Hippocampal formation (tissue), 2 donors: ENCODE measurements at places on chromosomes 1 and 21.
A peak's percentile ranks its signal among the peaks of the same experiment; 100 is the strongest.

GRCh38 chr1:73868810-73869336 is 329.1 kb downstream of the LRRIQ3 start:
- DNase-seq, result no peak

DNA sequence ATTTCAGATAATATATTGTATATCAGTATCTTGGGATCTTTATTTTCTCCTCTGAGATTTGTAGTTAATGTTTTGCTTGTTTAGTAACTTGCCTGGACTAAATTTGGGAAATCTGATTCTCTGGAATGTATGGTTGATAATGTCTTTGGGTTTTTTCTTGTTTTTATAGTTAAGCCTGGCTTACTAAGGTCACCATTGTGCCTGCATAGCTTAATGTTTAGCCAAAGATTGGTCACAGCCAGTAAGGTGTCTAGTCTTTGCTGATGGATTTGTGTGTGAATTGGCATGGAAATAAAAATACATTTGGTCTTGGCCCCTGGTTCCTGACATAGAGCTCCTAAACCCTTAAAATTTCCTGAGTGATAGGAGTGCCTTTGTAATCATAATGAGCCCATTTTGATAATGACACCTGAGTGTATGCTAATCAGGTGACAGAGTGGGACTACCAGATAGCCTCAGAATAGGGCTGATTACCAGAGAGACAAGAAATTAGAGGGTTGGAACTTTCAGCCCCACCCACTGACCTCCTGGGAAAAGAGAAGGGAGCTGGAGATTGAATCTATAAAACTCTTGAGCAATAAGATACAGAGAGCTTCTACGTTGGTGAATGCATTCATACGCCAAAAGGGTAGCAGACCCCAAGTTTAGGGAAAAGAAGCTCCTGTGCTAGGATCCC is 47.9 kb upstream of the NUF2 start:
- no peak for DNase-seq

- DNase-seq, result no peak
These were observed 249.3 kb upstream of the DUSP10 start for GRCh38 chr1:221991221-221991620.

- no peak for DNase-seq
These were observed 3.4 kb upstream of the PCSK9 start for GRCh38 chr1:55035904-55036303.

- no peak for DNase-seq
These were observed 24.4 kb downstream of the EFCAB7 start for GRCh38 chr1:63547621-63548294.

DNA sequence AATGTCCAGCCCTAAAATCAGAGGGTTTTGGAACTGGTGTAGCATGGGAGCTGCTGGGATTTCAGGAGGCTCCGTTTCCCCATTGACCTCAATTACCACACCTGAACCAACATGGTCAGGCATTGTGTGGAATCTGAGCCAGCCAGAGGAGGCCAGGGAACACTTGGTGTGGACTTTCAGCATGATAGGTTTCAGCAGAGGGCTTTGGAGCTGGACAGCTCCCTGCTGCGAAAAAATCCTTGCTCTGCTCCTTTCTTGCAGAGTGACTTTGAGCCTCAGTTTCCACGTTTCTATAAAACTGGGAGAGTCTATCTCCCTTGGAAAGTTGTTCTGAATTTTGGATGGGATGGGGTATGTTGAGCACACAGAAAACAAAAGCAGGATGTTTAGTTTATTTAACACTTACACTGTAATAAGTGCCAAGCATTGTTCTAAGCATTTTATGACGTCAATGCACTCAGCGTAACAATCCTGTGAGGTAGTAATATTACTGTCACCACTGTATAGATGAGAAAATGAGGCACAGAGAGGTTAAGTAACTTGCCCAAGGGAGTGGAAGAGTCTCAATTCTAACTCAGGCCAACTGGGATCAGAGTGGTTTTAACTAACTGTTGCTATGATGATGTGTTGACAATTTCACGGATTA is 168.0 kb downstream of the GRIK3 start:
- DNase-seq, result no peak

DNA sequence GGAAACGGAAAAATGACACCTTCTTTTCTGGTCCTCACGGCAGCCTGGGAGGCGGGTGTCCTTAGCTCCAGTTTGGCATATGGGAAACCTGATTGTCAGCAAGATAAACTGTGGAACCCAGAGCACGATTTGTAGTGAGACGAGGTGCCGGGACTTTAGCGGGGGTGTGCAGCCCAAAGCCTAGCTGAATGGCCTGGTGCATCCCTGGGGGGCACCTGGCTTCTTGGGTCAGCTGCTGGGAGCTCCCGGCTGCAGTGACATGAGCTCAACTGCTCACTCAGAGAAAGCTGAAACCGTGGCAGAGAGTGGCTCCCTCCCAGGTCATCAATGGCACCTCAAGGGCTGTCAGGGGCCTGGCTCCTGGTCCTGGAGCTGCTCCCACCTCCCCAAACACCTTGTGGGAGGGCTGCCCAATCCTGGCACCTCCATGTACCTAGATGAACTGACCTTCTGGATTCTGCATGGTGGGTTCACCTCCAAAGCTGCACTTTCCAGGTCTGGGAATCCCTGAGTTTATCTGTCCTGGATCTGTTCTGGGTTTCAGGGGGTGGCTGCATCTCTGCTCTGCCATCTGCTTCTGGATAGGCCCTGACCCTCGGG is 260.5 kb downstream of the MATN1 start:
- no peak for DNase-seq

- no peak for DNase-seq
These were observed 549.2 kb upstream of the BRINP3 start for GRCh38 chr1:191026828-191027227.

DNA sequence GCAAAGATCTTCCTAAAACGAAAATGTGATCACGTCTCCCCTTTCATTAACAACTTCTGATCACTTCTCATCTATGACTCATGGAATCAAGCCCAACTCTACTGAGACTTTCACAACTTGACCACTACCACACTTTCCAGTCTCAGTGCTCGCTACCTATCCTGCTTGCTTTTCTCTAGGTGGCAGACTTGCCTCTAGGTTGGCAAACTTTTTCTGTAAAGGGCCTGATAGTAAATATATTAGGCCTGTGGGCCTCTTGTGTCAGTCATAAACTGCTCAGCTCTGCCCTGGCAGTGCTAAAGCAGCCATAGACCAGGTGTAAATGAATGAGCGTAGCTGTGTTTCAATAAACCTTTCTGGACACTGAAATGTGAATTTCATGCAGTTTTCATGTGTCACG is 21.5 kb upstream of the HMGB4 start:
- DNase-seq, result no peak

GRCh38 chr1:232239998-232240397 is 389.9 kb downstream of the SIPA1L2 start:
- DNase-seq, result no peak

DNA sequence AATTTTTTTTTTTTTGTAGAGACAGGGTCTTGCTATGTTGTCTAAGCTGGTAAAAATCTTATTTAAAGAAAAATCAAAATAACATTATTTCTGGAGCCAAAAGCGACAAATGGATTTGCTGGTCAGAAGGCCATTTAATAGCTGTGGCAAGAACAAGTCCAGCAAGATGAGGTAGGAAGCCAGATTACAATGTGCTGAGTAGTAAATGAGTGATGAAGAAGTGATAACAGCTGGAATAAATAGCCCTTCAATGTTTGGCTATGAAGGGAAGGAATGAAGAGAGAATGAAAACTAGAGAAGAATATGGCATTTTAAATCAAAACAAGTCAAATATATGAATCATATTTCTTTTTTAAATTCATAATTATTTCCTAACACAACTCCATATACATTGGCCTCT is 34.5 kb downstream of the SYDE2 start:
- DNase-seq, result no peak

GRCh38 chr1:94925004-94925403 is 1.9 kb downstream of the CNN3 start:
- no peak for DNase-seq

DNA sequence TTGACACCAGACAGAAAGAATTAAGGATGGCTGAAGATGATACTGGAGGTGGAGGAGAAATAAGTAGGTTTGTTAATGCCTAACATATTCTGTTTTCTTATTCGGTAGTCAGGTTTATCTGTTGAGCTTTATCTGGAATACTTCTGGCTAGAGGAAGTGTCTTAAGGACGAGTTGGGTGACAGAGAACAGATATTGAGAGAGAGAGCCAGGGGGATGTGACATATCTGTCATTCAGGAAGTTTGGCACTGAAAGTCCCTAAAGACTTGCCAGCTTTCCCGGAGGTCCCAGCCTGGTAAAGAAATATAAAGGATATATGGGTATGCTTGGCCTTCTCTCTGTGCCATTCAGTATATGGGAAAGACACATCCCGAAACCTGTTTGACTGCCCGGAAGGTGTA is 280.6 kb downstream of the ZP4 start:
- DNase-seq, result no peak

- no peak for DNase-seq
These were observed 122.0 kb downstream of the CLIC6 start for GRCh38 chr21:34790834-34791233.

DNA sequence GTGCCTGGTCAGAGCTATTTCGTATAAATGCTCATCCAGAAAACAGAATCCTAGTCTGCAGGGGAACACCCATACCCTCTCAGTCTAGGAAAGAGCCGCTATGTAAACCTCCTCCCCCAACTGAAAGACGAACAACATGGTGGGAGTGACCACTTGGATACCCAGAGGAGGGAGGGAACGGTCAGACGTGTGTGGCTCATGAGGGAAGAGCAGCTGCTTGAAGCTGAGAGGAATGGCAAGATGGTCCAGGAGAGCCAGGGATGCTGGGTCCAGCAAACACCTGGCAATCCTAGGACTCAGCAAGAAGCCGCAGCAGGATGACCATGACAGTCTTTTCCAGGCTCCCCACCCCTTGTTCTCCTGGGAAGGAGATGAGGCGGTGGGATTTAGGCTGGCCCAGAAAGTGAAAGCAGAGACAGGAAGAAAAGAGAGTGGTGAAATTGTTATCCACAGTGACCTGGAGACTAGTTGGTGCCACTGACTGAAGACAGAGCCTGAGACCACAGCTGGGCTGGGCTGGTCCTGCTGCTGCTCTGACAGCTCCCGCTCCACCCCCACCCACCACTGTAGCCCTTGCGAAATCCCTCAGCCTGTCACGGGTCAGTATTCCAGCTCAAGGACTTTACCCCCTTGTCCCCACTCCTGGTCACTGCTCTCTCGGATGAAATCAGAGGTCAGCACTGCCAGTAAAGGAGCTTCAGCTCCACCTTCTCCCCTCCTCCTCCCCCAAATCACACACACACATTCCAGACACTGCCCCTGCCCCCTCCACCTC is 3.6 kb downstream of the CERS2 start:
- peak; percentile 9 for DNase-seq

DNA sequence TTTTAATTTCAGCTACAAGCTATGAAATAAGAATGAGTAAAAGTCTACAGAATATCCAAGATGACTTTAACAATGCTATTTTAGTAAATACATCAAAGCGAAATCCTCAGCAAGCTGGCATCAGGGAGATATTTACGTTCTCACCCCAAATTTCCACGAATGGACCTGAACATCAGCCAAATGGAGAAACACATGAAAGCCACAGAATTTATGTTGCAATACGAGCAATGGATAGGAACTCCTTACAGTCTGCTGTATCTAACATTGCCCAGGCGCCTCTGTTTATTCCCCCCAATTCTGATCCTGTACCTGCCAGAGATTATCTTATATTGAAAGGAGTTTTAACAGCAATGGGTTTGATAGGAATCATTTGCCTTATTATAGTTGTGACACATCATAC is 13.7 kb upstream of the CLCA1 start:
- no peak for DNase-seq

DNA sequence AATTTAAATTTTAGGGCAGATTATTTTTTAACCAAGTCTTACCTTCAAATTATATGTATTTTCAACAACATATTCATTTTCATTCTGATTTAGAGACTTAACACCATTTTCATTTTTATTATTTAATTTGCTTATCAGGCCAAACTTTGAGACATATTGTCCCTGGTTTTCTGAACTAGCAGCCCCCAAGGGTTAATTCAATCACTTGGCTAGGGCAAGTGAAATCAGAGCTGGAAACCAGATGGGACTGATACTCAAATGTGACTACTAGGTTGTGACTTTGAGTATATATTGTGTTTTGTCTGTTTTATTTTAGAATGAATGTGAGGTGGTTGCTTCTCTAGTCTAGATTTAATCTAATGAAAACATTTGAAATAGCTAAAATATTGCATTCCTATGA is 198.9 kb upstream of the PTGFR start:
- no peak for DNase-seq

- DNase-seq, result no peak
These were observed 28.1 kb downstream of the PDE9A start for GRCh38 chr21:42681296-42682206.

DNA sequence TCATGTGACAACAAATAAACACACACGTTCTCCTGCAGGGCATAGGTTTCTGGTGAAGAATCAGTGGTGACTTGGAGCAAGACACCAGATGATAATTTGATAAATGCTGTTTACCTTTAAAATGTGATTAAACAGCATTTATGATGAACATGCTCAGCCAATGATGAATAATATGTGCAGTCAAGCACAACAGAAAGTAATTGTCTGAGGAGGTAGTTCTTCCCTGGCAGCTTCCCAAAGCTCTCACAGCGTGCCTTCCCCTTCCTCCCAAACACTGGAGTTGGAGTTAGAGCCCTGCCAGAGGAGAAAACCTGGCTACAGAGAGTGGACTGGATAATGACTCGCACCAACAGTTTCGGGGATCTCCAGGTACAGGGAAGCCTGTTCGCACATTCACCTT is 463.5 kb downstream of the SMYD3 start:
- no peak for DNase-seq

DNA sequence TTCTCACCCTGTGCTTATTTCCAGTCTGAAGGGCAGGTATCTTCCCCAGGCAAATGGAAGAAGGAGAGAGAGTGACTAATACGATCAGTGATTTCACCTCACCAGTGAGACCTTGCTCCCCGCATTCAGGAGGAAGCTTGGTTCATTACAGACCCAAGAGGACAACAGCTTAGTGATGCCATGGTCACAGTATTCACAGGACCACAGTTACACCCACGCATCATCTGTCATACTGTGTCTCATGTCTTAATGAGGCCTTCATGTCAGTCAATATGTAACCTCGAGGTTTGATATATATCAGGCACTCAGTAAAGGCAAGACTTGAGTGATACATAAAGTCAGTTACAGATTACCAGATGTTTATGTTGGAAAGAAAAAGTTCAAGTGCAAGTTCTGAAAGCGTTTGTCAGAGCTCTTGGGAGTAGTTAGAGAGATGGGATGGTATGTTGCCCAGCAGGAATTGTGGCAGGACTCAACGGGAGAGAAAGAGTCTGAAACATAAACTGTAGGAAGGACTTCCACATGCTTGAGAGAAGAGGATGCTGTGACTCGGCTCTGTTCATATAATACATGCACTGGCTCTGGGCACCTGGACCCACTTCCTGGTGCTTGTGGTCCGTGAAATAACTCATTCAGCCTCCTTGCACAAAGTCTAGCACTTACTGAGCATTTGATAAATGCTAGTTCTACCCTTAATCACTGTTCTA is 33.3 kb downstream of the GNPAT start:
- DNase-seq, result no peak
